Choroid plexus epithelial cell (primary cell): ENCODE measurements at places on chromosomes 2 and 18.

DNA sequence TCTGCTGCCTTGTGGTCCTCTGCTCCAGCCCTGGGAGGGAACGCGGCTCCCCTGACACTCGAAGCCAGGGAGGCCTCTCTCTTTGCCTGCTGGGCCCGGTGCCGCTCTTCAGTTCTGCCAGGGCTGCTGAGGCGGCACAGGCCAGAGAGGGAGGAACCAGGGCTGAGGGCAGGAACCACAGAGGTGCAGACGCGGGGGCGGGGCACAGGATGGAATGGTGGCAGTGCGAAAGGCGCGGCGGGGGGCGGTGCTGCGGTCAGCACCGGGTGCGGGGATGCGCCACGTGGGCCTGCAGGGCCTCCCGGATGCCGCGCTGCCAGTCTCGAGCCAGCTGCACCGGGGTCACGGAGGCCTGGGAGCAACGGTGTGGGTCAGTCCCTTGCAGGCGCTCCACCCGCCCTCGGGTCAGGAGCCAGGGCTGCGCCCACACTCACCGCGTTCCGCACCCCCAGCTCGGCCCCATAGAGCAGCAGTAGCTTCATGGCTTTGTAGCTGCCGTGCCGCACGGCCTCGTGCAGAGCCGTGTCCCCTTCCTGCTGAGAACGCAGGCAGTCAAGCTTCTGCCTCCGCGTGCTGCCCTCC is 4.4 kb downstream of the ANKRD23 start:
- DNase-seq, result no peak

GRCh38 chr18:13051950-13052349 is 60.8 kb downstream of the CEP192 start:
- no peak for DNase-seq

- peak; percentile 9 for DNase-seq
Measured at GRCh38 chr18:8142932-8143331, 466.3 kb upstream of the RAB12 start.

- DNase-seq, result peak; percentile 95
Measured at GRCh38 chr18:711657-712400, 601 bp downstream of the ENOSF1 start.

GRCh38 chr18:66235206-66235605 is 368.7 kb downstream of the CDH19 start:
- no peak for DNase-seq
